ENCODE measurements at places on chromosomes 7 and 10.

DNA sequence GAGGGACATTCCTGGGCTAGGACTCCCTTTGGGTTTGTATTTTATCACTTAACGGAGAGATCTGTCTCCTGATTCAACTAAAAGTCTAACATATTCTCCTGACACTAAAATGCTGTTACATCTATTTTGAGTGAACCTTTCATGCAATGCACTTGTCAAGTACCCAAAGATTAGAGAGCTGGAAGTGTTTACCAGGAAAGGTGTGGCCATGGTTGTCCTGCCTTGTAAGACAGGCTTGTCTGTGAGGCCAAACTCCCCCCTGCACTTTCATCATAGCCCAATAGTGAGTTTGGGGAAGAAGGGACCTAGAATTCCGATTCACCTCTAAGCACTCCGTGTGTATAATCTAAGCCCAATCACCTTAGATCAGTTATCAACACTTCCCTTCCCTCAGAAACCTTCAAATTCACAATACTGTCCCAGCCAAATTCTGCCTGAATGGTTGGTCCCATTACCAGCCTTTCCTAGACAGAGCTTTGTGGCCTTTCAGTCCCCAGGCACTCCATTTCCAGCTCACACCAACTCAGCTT is 162.6 kb upstream of the NAMPT start:
- no peak for DNase-seq

GRCh38 chr10:122391875-122392274 is 17.4 kb downstream of the PLEKHA1 start:
- DNase-seq: no peak

DNA sequence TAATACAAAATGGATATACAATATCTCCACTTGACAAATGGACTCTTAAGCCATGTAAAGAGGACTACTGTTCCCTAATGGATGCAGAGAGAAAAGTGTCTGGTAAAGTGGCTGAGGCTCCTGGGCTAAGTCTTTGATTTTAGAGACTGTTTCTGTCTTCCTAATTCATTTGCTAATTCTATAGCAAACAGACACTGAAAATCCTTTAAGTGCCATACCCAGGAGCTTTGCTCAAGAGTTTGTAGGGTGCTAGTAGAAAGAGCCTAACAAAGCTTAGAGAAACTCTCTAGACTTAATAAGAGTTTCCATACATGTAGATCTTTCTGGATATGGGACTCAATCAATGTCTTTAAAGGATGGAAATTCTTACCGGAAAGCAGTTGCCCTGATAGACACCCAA is 16.7 kb downstream of the CEP55 start:
- no peak for DNase-seq

- no peak for DNase-seq
These were observed 12.7 kb upstream of the PAPSS2 start for GRCh38 chr10:87646935-87647334.

DNA sequence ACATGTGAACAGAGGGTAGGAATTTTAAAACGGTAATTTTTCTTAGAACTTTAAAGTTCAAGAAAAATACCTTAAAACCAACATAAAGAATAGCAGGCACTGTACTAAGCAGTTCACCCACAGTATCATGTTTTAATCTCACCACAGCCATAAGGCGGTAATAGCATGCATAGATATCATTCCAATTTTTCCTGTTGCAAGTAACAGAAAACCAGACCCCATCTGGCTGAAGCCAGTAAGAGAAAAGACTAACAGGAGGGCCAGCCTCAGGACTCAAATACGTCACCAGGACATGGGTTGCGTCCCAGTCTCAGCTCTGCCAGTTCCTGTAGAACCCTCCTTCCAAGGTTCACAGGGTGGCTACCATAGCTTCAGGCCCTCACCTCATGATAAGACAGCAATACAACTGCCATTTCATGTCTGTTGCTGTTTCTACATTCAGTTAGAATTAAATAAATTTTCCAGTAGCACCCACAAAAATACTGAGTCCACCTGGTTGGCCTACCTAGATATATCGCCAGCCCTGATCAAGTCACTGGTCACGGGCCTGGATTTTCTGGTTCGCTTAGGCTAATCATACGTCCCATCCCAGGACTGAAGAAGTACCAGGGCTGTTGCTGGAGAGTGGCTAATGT is 2.0 kb upstream of the RNF32 start:
- DNase-seq: no peak

DNA sequence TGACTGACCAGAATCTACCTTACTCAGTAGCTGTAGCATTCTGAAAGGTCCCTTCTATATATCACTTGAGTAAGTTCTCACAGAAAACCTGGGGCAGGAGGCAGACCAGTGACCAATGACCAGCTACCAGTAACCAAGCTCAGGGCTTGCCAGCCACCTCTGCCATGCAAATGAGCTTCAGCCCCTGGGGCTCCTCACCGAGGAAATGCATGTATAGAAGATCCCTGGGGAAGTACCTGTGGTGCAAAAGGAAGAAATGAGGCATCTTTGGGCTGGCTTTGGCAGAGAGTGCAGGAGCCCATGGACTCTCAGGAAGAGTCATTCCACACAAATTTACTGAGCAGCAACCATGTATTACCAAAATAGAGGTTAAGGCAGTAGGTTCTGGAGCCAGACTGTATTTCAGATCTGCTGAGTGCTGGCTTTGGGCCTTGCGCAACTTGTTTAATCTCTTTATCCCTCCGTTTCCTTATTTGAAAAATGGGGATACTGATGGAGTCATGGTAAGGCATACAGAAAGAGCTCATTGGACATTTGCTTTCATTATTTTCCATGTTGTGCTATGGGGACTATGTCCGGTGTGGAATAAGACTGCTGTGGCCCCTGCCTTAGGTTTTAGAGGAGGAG is 41.1 kb upstream of the FAM204A start:
- DNase-seq: no peak

GRCh38 chr10:118308664-118309063 is 33.5 kb downstream of the FAM204A start:
- no peak for DNase-seq

DNA sequence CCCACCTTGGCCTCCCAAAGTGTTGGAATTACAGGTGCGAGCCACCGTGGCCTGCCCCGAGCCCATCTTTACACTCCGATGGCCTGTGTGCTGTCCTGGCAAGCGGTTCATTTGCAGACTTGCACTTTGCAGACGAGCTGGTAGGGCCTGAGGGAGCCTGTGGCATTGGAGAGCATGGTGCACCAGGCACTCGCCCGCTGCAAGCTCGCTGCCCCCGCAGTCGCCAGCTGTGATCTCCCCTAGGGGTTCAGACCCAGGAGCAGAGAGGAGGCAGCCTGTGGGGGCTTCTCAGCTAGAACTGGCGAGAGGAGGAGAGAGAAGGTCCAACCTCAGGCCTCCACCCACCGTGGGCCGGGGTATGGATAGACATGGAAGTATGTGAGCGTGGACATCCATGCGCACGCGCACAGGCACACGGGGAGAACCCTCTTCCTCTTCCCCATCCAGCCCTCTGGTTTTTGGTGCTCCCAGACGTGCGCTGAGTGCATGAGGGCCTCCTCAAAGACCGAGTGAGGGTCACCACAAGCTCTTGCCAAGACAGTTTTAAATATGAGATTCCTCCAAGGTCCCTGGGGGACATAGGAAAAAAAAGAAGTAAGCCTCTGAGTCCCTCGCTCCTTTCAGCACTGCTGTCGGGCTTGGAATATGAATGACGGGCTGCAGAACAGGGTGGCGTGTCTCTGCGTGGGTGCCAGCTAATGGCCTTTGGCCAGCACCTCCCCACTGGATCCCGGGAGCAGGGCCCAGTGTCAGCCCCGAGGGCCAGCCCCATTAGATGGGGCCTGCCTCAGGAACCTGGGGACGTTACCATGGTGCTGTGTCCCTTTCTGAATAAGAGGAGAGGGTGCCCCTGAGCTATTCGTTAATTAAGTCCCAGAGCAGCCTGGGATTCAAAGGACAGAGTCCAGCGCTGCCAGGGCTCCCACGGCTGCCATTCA is 15.1 kb upstream of the TTYH3 start:
- no peak for DNase-seq

DNA sequence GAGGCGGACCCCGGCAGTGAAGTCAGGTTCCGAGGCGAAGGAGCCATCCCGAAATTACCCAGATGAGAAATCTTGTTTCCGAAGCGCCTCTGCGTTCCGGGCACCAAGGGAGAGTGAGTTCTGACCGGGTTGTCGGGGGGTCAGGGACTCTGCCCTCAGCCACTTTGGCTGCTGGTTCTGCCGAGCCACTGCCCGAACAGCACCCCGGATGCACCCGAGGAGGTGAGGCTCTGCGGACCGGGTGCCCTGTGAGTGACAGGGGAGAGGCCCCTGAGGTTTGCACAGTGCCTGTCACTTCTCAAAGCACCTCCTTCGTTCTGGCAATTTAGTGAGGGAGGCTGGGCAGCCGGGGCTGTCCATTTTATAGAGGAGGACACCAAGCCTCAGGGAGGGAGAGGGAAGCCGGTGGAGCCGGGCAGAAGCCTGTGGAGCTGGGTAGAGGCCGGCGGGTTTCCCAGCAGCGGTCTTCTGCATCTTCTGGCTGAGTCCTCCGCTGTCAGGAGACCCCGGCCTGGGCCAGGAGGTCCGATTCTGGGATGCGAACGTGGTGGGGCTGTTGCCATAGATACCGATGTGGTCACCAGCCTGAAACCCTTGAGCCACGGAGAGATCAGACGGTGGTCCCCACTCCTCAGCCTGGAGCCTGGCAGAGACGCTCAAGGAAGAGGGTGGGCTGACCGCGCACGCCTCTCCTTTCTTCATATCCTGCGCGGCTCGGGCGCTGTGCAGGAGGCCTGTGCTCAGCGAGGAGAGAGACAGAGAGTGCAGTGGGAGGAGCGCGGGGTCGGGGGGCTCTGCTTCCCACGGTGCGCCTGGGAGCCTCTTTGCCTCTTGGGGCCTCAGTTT is 18.9 kb upstream of the SHH start:
- no peak for DNase-seq

DNA sequence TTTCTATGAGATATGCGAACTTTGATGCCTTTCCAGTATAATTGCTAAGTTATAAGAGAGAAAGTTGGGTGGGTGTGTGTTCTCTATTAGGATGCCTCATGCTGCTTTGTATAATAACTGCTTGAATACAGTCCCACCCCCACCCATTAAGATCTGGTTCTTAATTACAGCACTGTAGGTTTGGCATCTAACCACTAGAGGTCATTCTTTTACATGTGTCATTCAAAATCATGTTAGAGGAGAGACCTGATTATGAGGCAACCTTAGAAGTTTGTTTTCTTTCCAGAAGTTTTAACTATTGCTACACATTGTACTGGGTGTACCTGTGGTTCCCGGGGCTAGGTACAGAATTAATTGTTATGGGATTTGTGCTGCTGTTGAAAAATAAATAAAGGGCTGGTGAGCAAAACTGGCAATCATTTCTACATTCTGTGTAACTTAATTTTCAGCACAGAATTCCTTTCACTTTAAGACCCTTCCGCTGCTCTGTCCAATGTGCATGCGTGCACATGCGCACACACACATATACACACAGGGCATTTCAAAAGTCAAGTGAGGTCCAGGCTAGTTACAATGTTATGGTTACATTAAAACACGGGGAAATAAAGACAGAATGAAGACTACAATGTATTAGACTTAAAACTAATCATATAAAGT is 1156.3 kb downstream of the SORCS3 start:
- DNase-seq: no peak

- DNase-seq: no peak
These were observed 57.4 kb downstream of the SPOCK2 start for GRCh38 chr10:72030762-72031543.

- DNase-seq: peak; percentile 14
These were observed 61.7 kb downstream of the PALD1 start for GRCh38 chr10:70540089-70540788.

DNA sequence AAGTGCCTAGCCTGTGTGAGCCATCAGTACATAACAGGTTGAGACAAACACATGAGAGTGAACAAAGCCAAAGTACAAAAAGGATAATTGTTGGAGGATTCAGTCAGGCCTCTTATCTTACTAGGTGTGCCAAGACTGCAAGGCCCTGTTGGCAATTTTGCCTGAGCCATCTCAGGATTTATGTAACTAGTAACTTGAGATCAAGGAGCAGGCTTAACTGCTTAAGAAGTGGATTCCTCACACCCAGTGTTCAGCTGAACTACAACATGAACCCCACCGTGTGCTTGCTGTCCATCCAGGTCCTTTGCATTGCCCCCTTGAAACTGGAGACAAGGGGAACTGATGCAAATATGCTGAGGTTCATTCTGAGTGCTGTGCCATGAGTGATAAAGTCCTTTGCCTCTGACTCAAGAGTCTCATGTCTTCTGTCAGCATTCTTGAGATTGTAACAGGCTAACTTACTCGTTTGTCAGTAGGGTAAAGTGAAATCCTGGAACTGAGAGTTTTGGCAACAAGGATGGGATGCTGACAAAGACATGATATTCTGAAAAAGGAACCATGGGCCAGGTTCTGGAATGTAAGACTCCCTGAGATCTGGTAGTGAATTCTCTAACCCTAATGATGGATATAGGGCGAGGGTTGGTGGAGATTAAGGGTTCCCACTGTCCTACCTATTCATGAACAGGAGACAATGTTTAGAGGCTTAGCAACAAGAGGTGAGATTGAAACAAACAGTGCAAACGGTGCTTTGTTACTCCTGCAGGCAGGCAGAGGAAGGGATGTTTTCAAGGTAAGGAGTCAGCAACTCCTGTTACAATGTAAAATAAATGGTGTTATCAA is 44.1 kb upstream of the GATAD1 start:
- DNase-seq: no peak

DNA sequence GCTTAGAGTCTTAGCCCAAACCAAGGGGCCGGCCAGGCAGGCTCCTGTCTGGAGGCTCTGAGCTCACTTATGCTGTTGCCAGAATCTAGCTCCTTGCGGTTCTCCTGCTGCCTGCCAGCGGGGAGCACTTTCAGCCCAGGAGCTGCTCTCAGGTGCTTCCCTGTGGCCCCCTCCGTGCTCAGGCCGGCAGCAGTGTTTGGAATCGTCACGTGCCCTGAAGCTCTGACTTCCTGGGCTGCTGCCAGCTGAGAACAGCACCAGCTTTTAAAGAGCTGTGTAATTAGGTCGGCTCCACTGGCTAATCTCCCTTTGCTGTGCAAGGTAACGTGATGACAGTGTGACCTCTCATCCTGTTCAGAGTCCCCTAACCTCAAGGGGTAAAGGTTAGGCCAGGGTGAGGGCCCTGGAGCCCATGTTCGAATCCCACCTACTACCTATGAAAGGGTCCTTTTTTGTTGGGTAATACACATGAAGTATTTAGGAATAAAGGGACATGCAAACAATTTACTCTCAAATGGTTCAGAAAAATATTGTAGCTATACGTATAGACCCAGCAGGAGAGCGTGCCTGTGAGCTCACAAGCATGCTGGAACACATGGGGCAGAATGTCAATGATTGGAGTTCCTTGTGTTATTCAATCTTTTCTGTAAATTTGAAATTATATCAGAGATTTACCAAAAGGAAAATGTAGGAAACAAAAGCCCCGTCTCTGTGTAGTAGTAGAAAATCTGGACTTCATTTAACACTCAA is 16.6 kb downstream of the ZNF862 start:
- no peak for DNase-seq

GRCh38 chr7:116224492-116225098 is 14.3 kb downstream of the TES start:
- DNase-seq: no peak

- no peak for DNase-seq
These were observed 12.4 kb upstream of the PRLHR start for GRCh38 chr10:118607768-118608354.
